ENCODE measurements at places on chromosomes 2 and 18.

DNA sequence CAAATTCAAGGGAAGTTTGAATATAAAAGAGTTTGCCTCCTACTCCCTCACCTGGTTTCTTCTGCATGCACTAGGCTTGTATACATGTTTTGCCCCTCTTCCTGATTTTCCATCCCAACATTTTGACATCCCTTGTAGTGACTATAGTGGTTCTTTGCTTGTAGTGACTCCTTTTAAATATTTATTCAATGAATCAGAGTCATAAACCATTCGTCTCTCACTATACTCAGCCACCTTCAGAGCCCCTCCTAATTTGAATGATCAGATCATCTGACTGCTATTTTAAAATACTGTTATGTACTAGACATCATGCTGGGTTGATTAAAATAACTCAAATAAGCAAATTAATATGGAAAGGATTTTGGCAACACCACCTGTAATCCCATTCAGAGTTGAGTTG is 492.1 kb upstream of the PIK3C3 start:
- DNase-seq, result no peak

DNA sequence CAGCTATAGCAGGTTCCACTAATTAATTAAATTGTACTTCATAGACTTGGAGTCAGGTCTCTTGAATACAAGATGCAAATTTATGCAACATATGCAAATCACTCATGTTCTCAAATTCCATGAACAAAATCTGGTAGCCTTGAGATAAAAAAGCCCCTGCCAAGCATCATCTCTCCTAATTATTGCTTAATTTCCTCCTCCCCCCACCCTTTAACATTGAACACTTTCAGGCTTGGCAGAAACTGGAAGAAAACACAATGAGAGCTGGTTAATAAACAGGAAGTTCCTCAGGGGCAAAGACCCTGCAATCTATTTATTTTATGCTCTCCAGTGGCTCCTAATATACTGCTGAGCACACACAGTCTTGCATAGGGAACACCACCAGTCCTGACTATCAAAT is 35.6 kb upstream of the ACVR1 start:
- no peak for DNase-seq

- DNase-seq, result no peak
These were observed 1303.1 kb upstream of the DDX18 start for GRCh38 chr2:116511426-116511825.

- DNase-seq, result no peak
These were observed 150.2 kb upstream of the ALPP start for GRCh38 chr2:232228332-232228731.

- DNase-seq, result no peak
These were observed 1080.8 kb upstream of the DDX18 start for GRCh38 chr2:116733699-116734098.
